Activated CD4-positive, alpha-beta T cell treated with anti-CD3 and anti-CD28 coated beads for 36 hours (primary cell): ENCODE measurements at places on chromosomes 7 and 10. TPM values are rescaled to one million over a fixed set of nuclear protein-coding genes. Genes with fewer than 3 reads are reported as not detected.

MIOS gene
- total RNA-seq: 45.7 TPM

TBX20 gene
- total RNA-seq: 0.09 TPM

WDR91 gene
- 12.0 TPM for total RNA-seq

SPDYE9 gene
- total RNA-seq: not detected

C7orf33 gene
- not detected for total RNA-seq

CUZD1 gene
- 1.6 TPM for total RNA-seq

FOXP2 gene
- not detected for total RNA-seq

PLEKHS1 gene
- 0.09 TPM for total RNA-seq

GRID2IP gene
- 0.11 TPM for total RNA-seq

PROSER2 gene
- total RNA-seq: 0.88 TPM

LIPM gene
- not detected for total RNA-seq

GNB2 gene
- 172 TPM for total RNA-seq

HTR5A gene
- total RNA-seq: not detected

NPTX2 gene
- total RNA-seq: not detected

SLC26A3 gene
- total RNA-seq: not detected

MYH16 gene
- total RNA-seq: not detected

IL15RA gene
- total RNA-seq: 19.7 TPM

ANKRD1 gene
- total RNA-seq: not detected

PNLIPRP3 gene
- not detected for total RNA-seq

CPEB3 gene
- 1.8 TPM for total RNA-seq

CCNJ gene
- total RNA-seq: 4.4 TPM

OR2A42 gene
- not detected for total RNA-seq

TEX47 gene
- not detected for total RNA-seq

LBX1 gene
- not detected for total RNA-seq

CAV2 gene
- total RNA-seq: not detected

CYP3A7 gene
- not detected for total RNA-seq

SDK1 gene
- 1.9 TPM for total RNA-seq

HK1 gene
- total RNA-seq: 261 TPM

SPDYE11 gene
- not detected for total RNA-seq

CPN1 gene
- not detected for total RNA-seq

SPDYE5 gene
- not detected for total RNA-seq

MALRD1 gene
- total RNA-seq: not detected

NOS3 gene
- 11.1 TPM for total RNA-seq

ENKUR gene
- total RNA-seq: 0.11 TPM

AGAP5 gene
- total RNA-seq: 7.1 TPM

TAS2R4 gene
- total RNA-seq: 0.62 TPM

SFR1 gene
- 17.2 TPM for total RNA-seq

SEMA3C gene
- total RNA-seq: not detected

PAXIP1 gene
- total RNA-seq: 27.6 TPM

ADAMTS14 gene
- total RNA-seq: not detected

CRHR2 gene
- not detected for total RNA-seq

NPFFR1 gene
- not detected for total RNA-seq

SLC16A9 gene
- total RNA-seq: 1.4 TPM

GIMAP7 gene
- total RNA-seq: 34.5 TPM

CFAP43 gene
- total RNA-seq: 0.09 TPM

TMEM178B gene
- 0.23 TPM for total RNA-seq

FGL2 gene
- 0.16 TPM for total RNA-seq

BAG3 gene
- 30.7 TPM for total RNA-seq

HOXA13 gene
- not detected for total RNA-seq

CPA4 gene
- not detected for total RNA-seq

CDH23 gene
- total RNA-seq: 1.5 TPM

GARIN1A gene
- total RNA-seq: 0.07 TPM

PDCD11 gene
- total RNA-seq: 73.8 TPM
